ENCODE measurements at places on chromosomes 3 and 15.

GRCh38 chr3:127544803-127545201 lies 45.7 kb downstream of the TPRA1 start:
- no peaks in the 10 kb centered on the region for H3K36me3 ChIP-seq
- H3K4me3 ChIP-seq = no peak overlapping the region
- H3K27me3 ChIP-seq = no peaks in the 10 kb centered on the region
- H3K4me1 ChIP-seq = peaks cover 7% of the 10 kb centered on the region

- no peak overlapping the region for H3K4me3 ChIP-seq
- no peaks in the 10 kb centered on the region for H3K4me1 ChIP-seq
- no peak overlapping the region for H3K27ac ChIP-seq
- H3K27me3 ChIP-seq = no peaks in the 10 kb centered on the region
Observed at GRCh38 chr15:71198846-71199245, 83.6 kb downstream of the THSD4 start.

- H3K4me1 ChIP-seq = peaks cover 64% of the 10 kb centered on the region
- no peak overlapping the region for H3K27ac ChIP-seq
- DNase-seq = no peak
- no peaks in the 10 kb centered on the region for H3K27me3 ChIP-seq
- H3K36me3 ChIP-seq = peaks cover 5% of the 10 kb centered on the region
Observed at GRCh38 chr3:45644791-45645201, 44.4 kb upstream of the SACM1L start.

GRCh38 chr3:146975476-146975875 lies 370.3 kb upstream of the PLSCR5 start:
- H3K36me3 ChIP-seq = no peaks in the 10 kb centered on the region
- H3K27ac ChIP-seq = no peak overlapping the region
- H3K4me3 ChIP-seq = no peak overlapping the region
- no peaks in the 10 kb centered on the region for H3K27me3 ChIP-seq

- no peak for DNase-seq
- no peaks in the 10 kb centered on the region for H3K27me3 ChIP-seq
- no peaks in the 10 kb centered on the region for H3K36me3 ChIP-seq
- H3K27ac ChIP-seq = no peak overlapping the region
- no peak overlapping the region for H3K4me3 ChIP-seq
- H3K4me1 ChIP-seq = peaks cover 18% of the 10 kb centered on the region
Observed at GRCh38 chr3:126519506-126520455, 2.2 kb upstream of the UROC1 start.

DNA sequence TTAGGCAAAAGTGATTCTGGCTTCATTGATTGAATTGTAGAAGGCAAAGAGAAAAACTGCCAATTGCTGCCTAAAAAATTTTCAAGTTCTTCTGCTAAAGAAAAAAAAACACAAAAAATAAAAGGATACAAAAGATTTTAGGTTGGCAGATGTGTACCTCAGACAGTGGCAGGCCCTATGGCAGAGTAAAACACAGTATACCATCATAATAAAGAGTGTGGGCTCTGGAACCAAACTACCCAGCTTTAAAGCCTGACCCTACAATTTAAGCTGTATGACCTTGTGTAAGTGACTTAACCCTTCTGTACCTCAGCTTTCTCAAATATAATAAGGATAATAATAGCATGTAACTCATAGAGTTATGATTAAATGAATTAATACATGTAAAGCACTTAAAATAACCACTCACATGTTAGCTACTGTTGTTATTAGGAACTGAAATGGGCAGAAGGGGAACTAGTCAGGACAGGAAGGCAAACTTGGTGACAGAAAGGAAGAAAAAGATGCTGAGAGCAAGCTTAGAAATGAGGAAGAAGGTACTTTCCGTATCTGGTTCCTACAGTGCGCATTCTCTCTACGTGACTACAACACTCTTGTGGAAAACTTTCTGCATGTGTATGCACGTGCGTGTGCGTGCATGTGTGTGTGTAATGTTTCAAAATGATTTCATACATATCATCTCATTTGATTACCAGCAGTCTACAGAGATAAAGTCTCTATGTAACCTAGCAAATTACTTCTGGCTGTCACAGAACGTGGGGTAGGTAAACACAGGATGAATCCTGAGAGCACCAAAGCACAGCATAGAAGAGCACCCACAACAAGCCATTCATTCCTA lies 13.6 kb upstream of the GATM start:
- peaks cover 16% of the 10 kb centered on the region for H3K4me1 ChIP-seq
- H3K36me3 ChIP-seq = no peaks in the 10 kb centered on the region
- peak; percentile 86 for DNase-seq
- no peak overlapping the region for H3K4me3 ChIP-seq
- no peaks in the 10 kb centered on the region for H3K27me3 ChIP-seq

DNA sequence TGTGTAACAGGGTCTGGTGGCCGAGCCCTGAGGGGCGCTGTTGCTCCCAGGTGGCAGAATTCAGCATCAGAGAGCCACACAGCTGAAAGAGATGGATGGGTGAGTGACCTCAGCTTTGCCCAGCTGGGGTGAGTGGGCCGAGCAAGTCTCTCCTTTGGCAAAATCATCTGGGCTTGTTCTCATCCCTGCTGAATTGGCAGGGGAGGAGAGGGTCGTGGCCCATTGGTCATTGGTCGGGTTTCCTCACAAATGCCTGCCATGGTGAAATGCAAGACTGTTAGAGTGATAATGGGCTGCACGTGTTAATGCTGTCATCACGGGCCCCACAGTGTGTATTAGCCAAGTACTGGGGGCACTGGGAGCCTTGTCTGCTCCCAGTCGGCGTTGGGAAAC lies 15.9 kb downstream of the ABHD2 start:
- DNase-seq = no peak
- peak overlapping the region; percentile 47 for H3K27ac ChIP-seq
- H3K36me3 ChIP-seq = peaks cover 83% of the 10 kb centered on the region
- no peaks in the 10 kb centered on the region for H3K27me3 ChIP-seq
- H3K4me1 ChIP-seq = peaks cover 28% of the 10 kb centered on the region

GRCh38 chr3:158443632-158444031 lies 127.4 kb upstream of the MLF1 start:
- no peaks in the 10 kb centered on the region for H3K4me1 ChIP-seq

- no peak for DNase-seq
- H3K4me3 ChIP-seq = no peak overlapping the region
- H3K27ac ChIP-seq = no peak overlapping the region
- no peaks in the 10 kb centered on the region for H3K27me3 ChIP-seq
- H3K4me1 ChIP-seq = no peaks in the 10 kb centered on the region
Observed at GRCh38 chr3:33139996-33140395, 26.2 kb downstream of the CRTAP start.

DNA sequence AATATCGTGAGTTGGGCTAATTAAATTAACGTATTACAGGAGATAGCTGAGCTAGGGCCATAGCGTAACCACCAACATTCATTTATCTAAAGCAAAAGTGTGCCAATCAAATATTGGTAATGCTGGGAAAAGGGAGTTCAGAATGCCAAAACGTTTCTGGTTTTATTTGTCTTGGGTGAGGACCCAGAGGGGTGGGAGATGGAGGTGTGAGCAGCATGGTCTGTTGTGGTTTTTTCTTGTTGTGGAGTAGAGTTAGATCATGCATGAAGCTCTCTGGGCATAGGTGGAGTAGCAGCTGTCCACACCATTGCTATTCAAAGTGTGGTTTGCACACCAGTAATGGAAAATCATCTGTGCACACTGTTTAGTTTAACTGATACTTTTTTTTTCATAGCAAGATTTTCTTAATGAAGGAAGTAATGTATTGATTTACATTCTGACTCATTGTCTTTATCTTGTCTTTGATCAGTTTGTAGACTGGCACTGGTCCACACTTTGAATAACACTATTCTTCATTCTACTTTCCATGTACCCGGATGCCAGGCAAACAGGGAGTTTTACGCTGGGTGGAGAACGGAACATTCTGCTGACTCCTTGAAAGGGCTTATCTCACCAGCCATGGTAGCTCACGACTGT lies 50.8 kb upstream of the CRTC3 start:
- no peak for DNase-seq
- peaks cover 99% of the 10 kb centered on the region for H3K36me3 ChIP-seq
- no peaks in the 10 kb centered on the region for H3K4me1 ChIP-seq

DNA sequence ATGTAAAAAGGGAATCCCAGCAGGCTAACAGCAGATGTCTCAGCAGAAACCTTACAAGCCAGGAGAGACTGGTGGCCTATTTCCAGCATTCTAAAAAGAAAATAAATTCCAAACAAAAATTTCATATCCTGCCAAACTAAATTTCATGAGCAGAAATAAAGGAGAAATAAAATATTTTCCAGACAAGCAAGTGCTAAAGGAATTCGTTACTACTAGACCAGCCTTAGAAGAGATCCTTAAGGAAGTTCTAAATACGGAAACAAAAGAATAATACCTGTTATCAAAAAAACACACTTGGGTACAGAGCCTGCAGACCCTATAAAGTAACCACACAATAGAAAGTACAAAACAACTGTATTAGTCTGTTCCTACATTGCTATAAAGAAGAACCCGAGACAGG lies 41.4 kb downstream of the HDGFL3 start:
- no peaks in the 10 kb centered on the region for H3K27me3 ChIP-seq
- DNase-seq = no peak
- H3K4me1 ChIP-seq = no peaks in the 10 kb centered on the region
- no peak overlapping the region for H3K27ac ChIP-seq
- no peaks in the 10 kb centered on the region for H3K36me3 ChIP-seq
- H3K4me3 ChIP-seq = no peak overlapping the region

DNA sequence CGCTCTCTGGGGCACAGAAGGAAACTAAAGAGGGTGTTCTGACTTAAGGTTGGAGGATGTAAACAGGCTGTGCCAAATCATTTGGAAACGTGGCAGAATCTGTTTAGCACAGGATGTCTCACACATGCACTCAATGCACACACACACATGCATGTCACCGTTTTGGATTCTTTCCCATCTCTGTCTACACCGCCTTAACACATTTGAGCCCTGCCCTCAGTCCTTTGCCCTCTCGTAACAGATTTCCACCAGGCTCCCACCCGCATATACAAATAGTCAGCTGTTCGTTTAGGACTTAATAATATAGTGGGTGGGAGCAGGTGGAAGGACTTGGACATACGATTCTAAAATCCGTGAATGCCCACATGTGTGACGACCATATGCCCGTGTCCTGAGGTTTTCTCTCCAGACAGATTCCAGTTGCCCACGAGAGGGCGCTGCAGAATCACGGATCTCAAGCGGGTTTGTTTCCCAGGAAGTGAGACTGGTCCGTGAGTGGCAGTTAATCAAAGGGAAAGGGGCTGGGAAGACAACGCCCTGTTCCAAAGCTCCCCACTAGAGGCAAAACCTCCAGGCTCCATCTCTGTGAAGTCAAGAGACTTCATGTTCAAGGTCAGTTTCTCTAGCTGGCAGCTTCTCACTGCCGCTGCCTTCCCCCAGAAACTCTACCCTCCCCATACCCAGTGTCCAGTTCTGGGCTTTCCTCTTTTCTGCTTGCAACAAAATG lies 44.5 kb downstream of the NOX5 start:
- peak; percentile 72 for DNase-seq
- H3K4me3 ChIP-seq = no peak overlapping the region
- no peaks in the 10 kb centered on the region for H3K27me3 ChIP-seq
- peaks cover 6% of the 10 kb centered on the region for H3K4me1 ChIP-seq

GRCh38 chr3:72204452-72204851 lies 419.5 kb upstream of the PROK2 start:
- H3K27ac ChIP-seq = no peak overlapping the region
- DNase-seq = no peak
- no peaks in the 10 kb centered on the region for H3K36me3 ChIP-seq
- H3K27me3 ChIP-seq = no peaks in the 10 kb centered on the region

- DNase-seq = no peak
- H3K27ac ChIP-seq = no peak overlapping the region
- no peak overlapping the region for H3K4me3 ChIP-seq
- H3K27me3 ChIP-seq = no peaks in the 10 kb centered on the region
- peaks cover 6% of the 10 kb centered on the region for H3K4me1 ChIP-seq
Observed at GRCh38 chr15:67897646-67898339, 57.9 kb upstream of the RNU6-1 start.

- H3K27me3 ChIP-seq = no peaks in the 10 kb centered on the region
- H3K36me3 ChIP-seq = no peaks in the 10 kb centered on the region
- no peak overlapping the region for H3K27ac ChIP-seq
- no peak for DNase-seq
Observed at GRCh38 chr3:186451371-186451770, 89.3 kb upstream of the DGKG start.

- H3K4me1 ChIP-seq = peaks cover 6% of the 10 kb centered on the region
- H3K27ac ChIP-seq = no peak overlapping the region
- DNase-seq = peak; percentile 4
- H3K4me3 ChIP-seq = no peak overlapping the region
- no peaks in the 10 kb centered on the region for H3K36me3 ChIP-seq
- no peaks in the 10 kb centered on the region for H3K27me3 ChIP-seq
Observed at GRCh38 chr15:56460071-56460470, 4.9 kb downstream of the MNS1 start.

DNA sequence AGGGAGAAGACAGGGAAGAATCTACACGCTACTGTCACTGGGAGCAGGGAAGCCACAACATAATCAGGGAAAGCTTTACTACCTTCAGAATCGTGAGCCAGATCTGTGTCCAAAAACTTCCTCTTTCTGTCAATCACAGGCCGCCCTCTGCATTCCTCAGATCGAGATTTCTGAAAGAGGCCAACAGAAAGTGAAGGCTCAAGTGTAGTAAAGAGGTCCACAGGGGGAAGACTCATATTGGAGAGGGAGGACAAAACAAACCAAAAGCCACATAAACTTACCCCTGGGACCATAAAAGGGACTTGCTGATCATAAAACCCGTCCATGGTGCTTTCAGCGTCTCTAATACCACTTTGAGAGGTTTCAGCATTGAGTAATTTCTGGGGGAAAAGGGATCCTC lies 3.3 kb downstream of the ETV5 start:
- peaks cover 39% of the 10 kb centered on the region for H3K4me1 ChIP-seq
- no peaks in the 10 kb centered on the region for H3K36me3 ChIP-seq
- DNase-seq = peak; percentile 11
- H3K27me3 ChIP-seq = peaks cover 56% of the 10 kb centered on the region

DNA sequence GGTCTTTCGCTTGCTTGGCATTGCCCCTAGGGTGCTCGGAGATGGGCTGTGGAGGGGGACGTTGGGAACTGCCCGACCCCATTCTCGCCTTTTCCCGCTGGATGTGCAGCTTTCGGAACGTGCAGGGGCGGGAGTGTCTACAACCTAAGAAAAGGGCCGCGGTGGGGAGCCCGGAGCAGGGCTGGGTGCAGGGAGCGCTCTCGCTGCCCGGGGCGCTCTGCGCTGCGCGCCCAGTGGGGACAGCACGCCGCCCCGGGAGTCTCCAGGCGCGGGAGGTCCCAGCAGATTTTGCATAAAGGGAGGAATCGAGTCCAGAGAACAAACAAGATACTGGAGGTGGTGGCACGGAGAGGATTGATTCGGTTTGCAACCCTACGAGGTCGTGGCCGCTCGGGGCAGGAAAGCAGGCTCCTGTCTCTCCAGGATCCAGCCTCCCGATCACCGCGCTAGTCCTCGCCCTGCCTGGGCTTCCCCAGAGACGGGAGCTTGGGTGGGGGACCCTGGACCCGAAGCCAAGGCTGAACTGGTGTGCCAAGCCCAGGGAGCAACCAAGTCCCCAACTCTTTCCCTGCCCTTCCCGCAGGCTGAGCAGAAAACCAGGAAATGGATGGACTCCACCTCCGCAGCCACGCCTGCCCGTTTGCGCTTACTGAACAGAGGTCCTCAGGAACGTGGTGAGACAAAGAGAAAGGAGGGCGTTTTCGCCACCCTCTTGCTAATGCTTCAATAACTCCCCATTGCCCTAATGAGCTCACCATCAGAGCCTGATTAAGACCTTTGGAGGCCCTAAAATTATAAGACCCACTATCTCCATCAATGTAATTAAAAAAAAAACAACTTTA lies 59.7 kb downstream of the NOX5 start:
- H3K36me3 ChIP-seq = no peaks in the 10 kb centered on the region
- peak overlapping the region; percentile 66 for H3K4me3 ChIP-seq
- H3K4me1 ChIP-seq = peaks cover 10% of the 10 kb centered on the region
- no peak for DNase-seq
- H3K27me3 ChIP-seq = peaks cover 6% of the 10 kb centered on the region
- no peak overlapping the region for H3K27ac ChIP-seq

Measured in CD14-positive monocyte (primary cell).